ENCODE measurements at places on chromosomes 1 and 21.

GRCh38 chr1:55974714-55975441 is 604.5 kb downstream of the PLPP3 start:
- no peak for DNase-seq

GRCh38 chr1:111943846-111944749 is 45.4 kb downstream of the KCND3 start:
- DNase-seq = no peak

DNA sequence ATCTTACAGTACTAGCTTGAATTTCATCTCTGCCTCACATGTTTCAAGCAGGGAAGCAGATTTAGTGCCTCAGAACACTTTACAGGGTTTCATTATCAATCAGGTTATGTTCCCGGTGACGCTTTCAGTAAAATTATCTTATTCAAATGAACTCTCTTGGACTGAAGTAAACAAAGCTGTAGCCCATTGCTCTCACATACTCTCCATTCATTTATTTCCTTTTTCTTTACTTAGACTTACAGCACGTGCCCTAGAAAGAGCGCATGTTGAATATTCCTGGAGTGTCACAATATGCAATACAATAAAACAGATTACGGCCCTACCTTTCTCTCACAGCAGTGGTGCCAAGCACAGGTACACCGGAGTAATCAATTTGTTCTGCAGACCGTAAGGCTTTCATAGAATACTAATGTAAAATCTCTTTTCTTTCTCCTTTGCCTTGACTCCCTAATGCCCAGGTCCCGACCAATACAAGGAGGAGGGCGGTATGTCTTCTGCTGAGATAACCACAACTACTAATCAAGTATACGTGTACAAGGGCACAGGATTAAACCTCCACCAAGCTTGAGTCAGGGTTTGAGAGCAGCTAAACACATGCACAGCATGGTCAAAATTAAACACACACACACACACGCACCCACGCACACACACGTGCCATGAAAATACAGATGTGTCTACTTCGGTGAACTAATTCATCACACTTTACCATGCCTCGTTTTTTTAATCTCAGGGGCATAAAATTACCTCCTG is 62.8 kb downstream of the NRIP1 start:
- no peak for DNase-seq

- no peak for DNase-seq
Observed at GRCh38 chr1:172824209-172824608, 165.3 kb downstream of the FASLG start.

- DNase-seq = no peak
Observed at GRCh38 chr1:239912471-239912870, 179.2 kb upstream of the FMN2 start.

- DNase-seq = no peak
Observed at GRCh38 chr1:91770667-91771268, 115.2 kb downstream of the TGFBR3 start.
